ENCODE measurements at places on chromosomes 6 and 20. TPM values are rescaled to one million over a fixed set of nuclear protein-coding genes. Genes with fewer than 3 reads are reported as not detected.

DNA sequence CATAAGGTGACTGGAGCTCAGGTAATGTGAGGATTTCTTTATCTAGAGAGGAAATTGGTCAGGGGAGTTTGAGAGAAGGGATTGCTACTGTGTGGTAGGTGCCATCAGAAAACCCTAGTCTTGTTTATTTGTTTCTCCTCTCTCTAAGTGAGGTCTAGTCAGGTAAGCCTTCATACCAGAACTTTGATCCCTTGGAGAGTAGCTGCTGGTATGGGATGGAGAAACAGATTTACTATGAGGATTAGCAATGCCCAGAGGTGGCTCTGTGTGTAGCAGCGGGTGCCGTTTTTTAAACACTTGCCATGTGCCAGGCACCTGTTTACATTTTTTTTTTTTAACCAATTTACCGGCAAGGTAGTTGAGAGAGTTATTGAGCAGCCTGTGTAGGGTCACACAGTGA lies 19.5 kb downstream of the CMTR1 start:
- no peak for DNase-seq

DNA sequence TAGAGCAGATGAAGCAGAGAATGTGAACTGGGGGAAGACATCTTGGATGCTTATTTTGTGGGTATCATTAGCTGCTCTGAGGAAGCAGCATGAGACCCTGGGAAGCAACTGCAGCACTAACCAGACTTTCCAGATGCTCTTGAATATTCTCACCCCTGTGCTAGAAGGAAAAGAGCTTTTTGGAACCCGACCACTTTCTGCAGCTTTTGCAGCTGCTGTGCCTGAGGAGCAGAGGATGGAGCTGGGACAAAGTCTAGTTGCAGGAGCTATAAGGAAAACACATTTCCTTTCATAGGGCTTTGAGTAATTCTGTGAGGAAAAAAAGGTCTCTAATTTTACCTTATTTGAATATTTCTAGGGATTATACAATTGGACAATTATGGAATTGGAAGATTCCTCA lies 369.7 kb downstream of the CD109 start:
- DNase-seq, result no peak

DNA sequence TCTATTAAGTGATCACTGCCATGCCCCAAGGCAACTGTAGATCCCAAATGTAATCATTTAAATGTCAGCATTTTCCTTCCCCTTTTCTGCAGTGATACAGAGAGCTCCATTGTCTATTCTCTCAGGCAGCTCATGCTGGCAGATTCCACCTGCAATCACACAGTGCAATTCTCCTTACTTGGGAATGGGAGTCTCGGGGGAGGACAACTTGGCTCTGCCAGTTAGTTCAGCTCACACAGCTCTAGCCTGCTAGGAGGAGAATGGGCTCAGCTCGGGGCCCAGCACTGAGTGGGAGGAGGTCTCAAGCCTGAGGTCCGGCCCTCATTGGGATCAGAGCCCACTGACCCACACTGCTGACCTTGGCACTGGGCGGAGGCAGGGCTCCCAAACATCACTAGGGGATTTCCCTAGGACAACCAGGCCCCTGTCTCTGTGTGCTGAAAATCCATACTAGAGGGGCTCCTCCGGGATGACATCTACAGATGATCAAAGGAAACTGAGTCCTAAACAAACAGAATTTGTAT lies 109.2 kb upstream of the ASF1A start:
- DNase-seq, result no peak

DNA sequence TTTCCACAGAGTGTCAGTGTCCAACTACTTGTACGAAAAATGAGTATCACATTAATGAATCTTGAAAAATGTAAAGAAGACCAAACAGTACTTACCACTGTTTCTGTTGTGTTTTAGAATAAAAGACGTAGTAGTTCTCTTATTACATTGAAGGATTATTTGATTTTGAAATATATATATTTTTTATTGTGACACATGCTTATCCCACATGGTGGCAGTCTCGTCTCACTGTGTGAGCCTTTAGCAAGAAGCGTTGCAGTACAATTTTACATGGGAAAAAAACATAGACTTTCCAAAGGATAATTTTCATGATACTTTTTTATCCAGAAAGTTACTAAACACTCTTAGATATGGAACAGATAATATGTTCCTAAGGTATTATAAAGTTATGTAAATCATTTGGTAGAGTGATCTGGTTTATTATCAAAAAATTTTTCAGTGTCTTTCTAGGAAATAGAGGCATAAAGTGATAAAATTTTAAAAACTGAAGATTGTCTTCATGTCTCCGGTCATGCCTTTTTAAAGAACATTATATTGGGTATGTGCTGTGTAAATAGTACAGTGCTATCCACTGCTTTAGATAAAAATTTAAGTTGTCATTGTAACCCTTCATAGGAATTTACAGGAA lies 117.5 kb upstream of the SAMD5 start:
- no peak for DNase-seq

GRCh38 chr6:111683749-111684267 lies 78.1 kb upstream of the TRAF3IP2 start:
- no peak for DNase-seq

Gene PAX1
- total RNA-seq, result not detected

Gene RALGAPB
- 37.7 TPM for total RNA-seq

Gene CYP39A1
- 4.5 TPM for total RNA-seq

Gene CCM2L
- total RNA-seq, result 1.2 TPM

Gene AIF1
- total RNA-seq, result 28.4 TPM

Gene CEP57L1
- total RNA-seq, result 15.9 TPM

Gene IER3
- total RNA-seq, result 183 TPM
